ENCODE measurements at places on chromosomes 7 and 10.
A peak's percentile ranks its signal among the peaks of the same experiment; 100 is the strongest.

GRCh38 chr7:18387191-18387735 lies 108.3 kb upstream of the HDAC9 start:
- no peak for DNase-seq

DNA sequence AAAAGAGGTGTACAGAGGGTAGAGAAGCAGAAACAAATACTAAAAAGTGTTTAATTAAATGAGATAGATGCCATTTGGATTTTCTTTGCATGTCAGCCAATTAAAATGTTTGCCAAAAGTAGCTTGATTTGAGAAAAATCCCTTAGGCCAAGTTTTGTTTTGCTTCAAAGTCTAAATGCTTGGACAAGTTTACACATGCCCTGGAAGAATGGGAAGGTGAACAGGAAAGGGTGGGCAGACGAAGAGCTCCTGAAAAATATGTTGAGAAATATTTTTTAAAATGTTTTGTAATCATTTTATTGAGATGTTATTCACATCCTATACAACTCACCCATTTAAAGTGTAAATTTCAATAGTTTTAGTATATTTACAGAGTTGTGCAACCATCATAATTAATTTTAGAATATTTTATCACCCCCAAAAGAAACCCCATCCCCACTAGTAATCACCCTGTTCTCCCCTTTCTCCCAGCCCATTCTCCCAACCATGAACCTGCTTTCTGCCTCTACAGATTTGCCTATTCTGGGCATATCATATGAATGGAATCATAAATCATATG lies 98.5 kb upstream of the ANK3 start:
- no peak for DNase-seq

DNA sequence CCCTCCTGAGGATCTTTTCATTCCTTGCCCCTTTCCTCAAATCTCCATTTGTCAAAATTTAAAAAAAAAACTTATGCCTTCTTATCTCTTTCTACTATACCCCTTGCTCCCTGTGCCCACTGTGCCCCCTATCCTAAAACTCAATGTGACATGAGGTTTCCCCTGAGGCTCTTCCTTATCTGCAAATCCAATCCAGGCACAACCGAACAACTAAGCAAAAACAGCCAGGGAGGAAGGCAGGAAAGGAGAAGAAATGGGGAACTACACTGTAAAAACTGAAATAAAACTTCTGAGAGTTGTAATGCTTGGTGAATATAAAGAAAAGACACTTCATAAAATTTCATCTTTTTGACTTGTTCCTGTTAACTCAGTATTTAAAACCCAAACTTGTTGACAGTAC lies 54.2 kb downstream of the CRPPA start:
- DNase-seq = no peak

- DNase-seq = no peak
Observed at GRCh38 chr7:29945259-29945809, 44.3 kb downstream of the SCRN1 start.

DNA sequence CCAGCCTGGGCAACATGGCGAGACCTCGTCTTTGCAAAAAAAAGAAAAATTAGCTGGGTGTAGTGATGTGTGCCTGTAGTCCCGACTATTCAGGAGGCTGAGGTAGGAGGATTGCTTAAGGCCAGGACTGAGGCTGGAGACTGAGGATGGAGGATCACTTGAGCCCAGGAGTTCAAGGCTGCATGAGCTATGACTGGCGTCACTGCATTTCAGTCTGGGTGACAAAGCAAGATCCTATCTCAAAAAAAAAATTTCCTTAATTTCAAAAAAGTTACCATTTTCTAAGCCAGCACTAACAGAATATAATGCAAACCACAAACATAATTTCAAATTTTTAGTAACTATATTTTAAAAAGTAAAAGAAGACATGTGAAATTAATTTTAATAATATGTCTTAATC lies 13.4 kb upstream of the SRGN start:
- DNase-seq = no peak

- DNase-seq = no peak
Observed at GRCh38 chr10:12212454-12212853, 16.5 kb downstream of the CDC123 start.

GRCh38 chr7:82126576-82126975 lies 317.0 kb downstream of the CACNA2D1 start:
- no peak for DNase-seq

DNA sequence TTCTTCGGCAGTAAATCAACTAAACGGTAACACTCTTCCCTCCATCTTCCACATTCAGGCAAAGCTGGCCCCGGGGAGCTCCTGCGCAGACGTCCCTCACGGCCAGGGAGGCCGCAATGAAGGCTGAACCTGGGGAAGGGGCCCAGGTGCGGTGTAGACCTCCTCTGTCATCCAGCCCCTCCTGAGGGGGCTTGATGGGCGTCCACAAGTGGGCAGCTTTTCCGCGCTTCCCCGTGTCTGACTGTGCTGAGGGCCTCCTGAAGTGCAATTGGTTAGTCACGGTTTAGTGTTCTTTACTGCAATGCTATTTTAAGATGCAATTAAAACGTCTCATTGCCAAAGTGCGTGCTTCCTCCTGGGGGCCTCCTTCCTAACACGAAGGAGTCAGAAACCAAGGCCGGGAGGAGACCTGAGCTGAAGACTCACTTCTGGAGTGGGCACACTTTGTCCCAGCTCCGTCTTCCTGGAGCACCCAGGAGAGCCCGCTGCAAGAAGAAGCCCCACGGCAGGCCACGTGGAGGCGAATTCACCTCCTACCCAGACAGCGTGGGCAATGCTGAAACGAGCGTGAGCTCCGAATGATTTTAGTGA lies 173.3 kb downstream of the ELFN1 start:
- DNase-seq = no peak

- peak; percentile 90 for DNase-seq
Observed at GRCh38 chr7:74173866-74174605, at the start of gene EIF4H. Gene EIF4H (plus strand): TSS chr7:74174356. CDS start chr7:74174384, 28 bp downstream.

DNA sequence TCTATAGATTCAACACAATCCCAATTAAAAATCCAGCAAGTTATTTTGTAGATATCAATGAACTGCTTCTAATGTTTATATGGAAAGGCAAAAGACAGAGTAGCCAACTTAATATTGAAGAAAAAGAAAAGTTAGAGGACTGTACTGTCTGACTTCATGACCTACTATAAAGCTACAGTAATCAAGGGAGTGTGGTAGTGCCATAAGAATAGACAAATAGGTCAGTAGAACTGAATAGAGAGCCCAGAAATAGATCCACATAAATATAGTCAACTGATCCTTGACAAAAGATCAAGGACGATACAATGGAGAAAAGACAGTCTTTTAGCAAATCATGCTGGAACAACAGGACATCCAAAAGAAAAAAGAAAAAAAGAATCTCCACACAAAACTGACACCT lies 7.4 kb upstream of the EEPD1 start:
- no peak for DNase-seq

- no peak for DNase-seq
Observed at GRCh38 chr7:132076301-132077035, 499.8 kb downstream of the PLXNA4 start.

DNA sequence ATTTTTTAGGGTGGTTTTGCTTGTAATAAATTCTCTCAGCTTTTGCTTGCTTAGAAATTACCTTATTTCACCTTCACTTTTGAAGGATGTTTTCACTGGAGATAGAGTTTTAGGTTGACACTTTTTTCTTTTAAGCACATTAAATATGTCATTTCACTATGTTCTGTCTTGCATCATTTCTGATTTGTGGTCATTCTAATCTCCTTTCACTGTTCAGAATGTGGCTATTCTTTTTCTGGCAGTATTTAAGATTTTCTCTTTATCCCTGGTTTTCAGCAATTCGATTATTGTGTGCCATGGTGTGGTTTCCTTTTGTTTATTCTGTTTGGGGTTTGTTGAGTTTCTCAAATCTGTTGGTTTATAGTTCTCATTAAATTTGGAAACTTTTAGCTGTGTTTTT lies 1065.6 kb downstream of the KCNMA1 start:
- DNase-seq = no peak

DNA sequence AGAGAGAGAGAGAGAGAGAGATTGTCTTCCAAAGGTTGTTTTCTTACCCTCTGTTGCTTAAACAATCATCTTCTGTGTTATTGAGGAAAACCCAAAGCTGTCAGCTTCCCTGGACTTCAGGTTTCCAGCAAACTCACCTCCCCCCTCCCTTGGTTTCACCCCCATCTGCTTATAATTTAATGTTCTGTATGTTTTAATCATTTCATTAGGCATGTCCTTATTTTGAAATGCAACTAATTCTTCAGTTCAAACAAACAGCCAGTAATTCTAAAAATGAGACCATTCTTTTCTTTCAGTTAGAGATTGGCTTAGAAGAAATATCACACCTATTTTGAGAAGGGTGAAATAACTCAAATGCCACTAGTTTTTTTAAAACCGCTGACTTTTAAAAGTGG lies 102.9 kb downstream of the FAM204A start:
- no peak for DNase-seq

GRCh38 chr7:22846961-22847360 lies 24.3 kb upstream of the TOMM7 start:
- DNase-seq = no peak

- DNase-seq = no peak
Observed at GRCh38 chr10:56927701-56928100, 566.6 kb upstream of the ZWINT start.

DNA sequence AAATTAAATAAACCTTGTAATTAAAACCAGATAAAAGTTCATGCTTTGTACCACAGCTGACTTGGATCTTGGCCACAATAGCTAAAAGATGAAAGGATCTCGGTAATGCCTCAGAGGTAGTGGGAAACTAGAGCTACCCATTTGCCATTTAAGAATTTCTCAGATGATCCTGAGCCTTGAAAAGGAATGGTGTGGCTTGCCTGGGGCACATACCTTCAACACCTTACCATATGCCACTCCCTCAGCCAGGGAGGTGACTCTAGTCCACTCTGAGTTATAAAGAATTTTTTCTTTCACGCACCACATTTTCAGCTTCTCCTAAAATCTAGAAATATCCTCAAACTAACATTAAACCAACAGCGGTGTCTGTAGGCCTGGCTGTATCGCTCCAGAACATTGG lies 516.3 kb upstream of the TEX47 start:
- no peak for DNase-seq

DNA sequence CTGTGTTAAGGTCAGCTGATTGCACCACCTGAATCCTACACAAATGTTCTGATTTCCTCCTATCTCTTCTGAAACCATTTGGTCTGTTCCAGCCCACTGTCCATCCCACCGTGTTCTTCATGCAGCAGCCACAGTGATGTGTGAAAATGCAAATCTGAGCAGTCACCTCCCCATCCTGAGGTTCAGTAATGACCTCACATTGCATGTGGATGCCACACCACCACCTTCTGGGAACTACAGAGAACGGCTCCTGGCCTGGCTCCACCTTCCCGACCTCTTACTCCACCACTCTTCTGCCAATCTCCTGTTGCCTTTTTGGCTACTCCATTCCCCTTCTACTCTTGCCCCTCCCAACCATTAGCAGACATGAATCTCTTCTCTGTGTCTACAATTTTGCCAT lies 244.4 kb downstream of the TNS3 start:
- no peak for DNase-seq

DNA sequence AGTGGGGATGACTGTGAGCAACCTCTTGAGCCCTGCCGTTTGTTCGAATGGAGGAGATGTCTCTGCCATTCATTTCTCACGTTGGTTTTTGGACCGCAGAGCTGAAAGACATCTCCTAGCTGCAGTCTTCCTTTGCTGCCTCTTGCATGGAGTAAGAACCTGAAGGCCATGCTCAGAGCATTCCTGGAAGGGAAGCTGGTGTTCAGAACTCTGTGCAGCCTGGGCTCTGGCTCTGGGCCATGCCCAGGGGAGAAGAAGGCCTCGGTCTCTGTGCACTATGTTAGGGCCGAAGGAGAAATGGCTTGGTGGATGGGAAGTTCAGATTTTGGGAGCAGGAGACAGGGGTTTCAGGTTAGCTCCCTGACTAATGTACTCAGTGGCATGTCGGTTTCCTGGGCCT lies 22.9 kb downstream of the SFTPD start:
- DNase-seq = no peak

GRCh38 chr7:107025449-107026103 lies 18.9 kb upstream of the PRKAR2B start:
- no peak for DNase-seq

- DNase-seq = no peak
Observed at GRCh38 chr7:151700586-151701165, 176.2 kb downstream of the PRKAG2 start.

GRCh38 chr10:36278176-36278575 lies 636.1 kb upstream of the FZD8 start:
- no peak for DNase-seq

GRCh38 chr7:19392246-19392645 lies 247.0 kb upstream of the FERD3L start:
- DNase-seq = no peak

DNA sequence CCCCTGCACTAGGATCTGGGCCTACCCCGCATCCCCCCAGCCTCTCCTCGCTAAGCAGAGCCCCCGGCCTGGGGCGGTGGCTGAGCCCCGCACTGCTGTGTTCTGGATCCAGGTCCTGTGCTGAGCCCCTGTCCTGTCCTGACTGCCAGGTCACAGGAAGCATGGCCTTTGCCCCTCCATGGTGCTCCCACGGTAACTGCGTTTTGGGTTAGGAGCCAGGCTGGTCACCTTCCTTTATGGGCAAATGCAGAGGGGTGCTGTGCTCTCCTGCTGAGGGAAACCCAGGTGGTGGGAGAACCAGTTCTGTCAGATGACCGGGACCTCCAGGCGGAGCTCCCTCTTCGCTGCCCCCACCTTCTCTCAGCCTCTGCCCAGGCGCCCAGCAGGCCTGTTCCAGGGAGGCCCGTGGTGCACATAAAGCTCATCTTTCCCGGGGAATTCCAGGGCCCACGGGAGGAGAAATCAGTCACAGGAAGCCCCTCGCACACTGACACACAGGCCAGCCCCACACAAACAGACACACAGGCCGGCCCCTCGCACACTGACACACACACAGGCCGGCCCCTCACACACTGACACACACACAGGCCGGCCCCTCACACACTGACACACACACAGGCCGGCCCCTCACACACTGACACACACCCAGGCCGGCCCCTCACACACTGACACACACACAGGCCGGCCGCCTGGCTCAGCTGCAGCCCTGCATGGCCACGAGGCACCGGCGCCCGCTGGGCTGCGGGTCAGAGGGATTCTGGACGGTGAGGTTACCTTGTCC lies 75.6 kb downstream of the CFAP46 start:
- no peak for DNase-seq

DNA sequence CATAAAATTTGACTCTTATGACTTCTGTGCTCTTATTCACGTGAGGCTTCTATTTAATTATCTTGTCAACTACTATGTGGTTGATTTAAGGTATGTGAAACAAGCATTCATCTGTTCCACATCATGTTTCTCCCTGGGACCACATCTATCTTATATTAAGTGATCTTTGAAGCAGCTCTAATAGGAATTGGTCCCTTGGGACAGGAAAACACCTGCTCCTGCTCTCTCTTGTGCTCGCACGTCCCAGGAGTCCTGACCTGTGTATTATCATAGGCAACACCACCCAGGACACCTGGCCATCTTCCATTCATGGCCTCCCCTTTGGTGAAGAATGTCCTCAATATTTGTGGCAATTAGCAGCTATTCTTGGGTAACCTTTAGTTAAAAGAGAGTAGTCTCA lies 269.2 kb downstream of the NRG3 start:
- no peak for DNase-seq

DNA sequence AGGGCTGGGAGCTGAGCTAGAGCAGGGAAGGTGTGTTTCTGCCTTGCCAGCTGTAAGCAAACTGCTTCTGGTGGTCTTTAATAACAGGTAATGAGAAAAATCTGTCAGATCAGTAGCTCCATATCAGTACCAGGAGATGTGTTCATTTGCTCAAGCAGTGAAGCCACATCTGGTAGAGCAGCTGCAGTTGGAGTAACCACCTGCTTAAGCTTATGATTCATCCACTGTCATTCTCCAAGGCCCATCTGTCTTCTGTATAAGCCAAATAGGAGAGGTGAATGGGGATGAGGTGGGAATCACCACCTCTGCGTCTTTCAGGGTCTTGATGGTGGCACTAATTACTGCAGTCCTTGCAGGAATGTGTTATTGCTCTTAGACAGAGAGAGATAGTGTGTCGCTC lies 18.4 kb upstream of the COBL start:
- DNase-seq = no peak

Data from stimulated activated naive CD4-positive, alpha-beta T cell treated with Interleukin-2 at 50 U/mL for 16 hours (primary cell).